ENCODE measurements at places on chromosomes 12 and 14.

DNA sequence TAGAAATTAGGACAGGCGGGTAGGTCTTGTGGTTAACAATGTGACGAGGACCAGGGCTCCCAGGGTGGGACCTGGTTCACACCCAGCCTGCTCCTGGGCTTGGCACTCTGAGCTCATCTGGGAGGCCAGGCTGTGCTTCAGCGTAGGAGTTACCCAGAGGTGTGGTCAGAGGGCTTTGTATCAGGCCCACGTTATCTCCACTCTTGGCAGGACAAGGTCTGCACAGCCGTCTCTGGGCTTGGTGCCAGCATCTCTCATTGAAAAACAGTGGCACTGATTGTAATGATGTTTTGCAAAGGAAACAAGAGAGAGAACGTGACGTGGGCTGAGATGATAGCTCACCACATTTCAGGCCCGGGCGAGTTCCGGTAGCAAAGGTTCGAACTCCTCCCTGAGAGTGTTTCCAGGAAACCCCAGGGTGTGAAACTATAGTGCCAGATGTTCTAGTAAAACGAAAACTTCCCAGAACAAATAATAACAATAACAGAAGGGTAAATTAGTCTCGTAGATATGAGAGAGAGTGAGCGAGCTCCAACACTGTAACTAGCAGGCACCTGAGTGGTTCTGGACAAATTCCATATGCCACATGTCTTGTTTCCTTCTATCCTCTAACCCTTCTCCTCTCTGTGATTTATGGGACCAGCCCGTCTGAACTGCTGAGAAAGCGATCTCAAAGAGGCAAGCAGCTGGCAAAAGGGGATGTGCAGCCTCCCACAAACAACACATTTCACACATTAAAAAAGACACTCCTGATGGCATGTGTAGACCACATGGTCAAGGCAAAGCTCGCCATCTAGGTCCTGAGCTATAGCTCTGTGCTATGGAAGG lies 227.3 kb downstream of the KTN1 start:
- DNase-seq = peak; percentile 84

GRCh38 chr12:53975479-53976152 lies 862 bp upstream of the HOTAIR start:
- DNase-seq = no peak

GRCh38 chr14:97002454-97002853 lies 205.3 kb downstream of the VRK1 start:
- DNase-seq = no peak

GRCh38 chr14:56300495-56300894 lies 182.3 kb downstream of the PELI2 start:
- DNase-seq = no peak

DNA sequence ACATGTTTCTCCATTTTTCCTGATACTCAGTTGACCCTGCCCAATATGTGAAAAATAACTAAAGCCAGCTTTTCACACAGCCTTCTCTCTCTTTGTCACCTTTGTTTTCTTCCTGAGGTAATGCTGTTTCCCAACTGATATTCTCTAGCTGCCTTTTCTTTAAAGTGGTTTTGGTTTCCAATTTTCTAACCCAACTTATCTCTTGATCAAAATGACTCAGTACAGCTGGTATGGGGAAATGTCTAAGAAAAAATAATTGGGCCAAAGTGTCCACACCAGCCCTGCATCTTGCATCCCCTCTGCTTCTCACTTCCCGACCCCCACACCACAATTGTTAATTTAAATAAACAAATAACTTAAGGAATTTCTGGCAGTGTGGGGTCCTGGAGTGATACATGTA lies 193.8 kb downstream of the SYT1 start:
- DNase-seq = no peak

Measured in T-cell (primary cell).